ENCODE measurements at places on chromosomes 6 and 20. TPM values are rescaled to one million over a fixed set of nuclear protein-coding genes. Genes with fewer than 3 reads are reported as not detected.

GRCh38 chr6:44399991-44400390 is 12.5 kb downstream of the CDC5L start:
- DNase-seq, result no peak

DNA sequence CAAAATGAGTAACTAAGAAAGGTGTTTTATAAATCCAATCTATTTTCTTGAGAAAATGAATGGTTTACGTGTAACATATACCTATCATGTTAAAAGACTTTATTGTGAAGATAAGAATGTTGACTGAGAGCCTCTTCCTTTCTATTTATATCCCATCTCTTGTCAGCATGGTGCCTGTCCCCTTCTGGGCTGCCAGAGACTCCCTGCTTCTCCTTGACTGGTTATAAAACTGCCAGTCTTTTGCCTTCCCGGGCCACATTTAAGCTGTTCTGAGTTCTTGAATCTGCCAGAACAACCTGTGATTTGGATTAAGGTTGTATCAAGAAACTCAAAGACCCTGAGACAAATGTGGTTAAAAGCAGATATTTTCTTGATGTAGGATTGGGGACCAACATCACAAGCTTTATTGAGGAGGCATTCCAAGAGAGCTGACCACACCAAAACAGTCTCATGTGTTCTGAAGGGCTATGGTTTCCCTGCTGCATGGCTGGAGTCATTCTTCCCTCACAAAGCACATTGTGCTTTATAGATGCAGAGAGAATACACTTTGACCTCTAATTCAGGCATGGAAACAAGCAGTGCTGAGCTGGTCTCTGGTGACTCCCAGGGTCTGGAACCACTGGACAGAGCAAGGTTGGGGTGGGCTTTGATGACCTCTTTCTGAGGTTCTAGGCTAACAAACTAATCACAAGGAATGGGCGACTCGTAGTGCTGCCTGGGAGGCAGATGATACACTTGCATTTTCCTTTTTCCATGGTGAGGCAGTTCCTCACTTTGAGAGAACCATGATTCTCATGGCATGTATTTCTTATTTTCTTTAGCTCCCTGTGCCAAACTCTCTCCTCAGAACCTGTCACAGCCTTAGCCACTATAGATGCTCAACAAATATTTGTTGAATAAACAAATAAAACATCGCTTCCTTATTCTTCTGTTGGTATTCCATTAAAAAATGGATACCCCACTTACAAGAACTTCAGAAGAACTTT is 205.0 kb upstream of the PREP start:
- no peak for DNase-seq

- DNase-seq, result no peak
These were observed 259.5 kb upstream of the JARID2 start for GRCh38 chr6:14986370-14986769.

- DNase-seq, result no peak
These were observed 598.8 kb upstream of the CDH4 start for GRCh38 chr20:60653111-60653845.

- DNase-seq, result no peak
These were observed 8.8 kb downstream of the GSTA2 start for GRCh38 chr6:52754443-52754842.

The BMP2 gene
- total RNA-seq, result 0.23 TPM

- DNase-seq, result no peak
These were observed 53.2 kb upstream of the NKX2-4 start for GRCh38 chr20:21450572-21450971.

DNA sequence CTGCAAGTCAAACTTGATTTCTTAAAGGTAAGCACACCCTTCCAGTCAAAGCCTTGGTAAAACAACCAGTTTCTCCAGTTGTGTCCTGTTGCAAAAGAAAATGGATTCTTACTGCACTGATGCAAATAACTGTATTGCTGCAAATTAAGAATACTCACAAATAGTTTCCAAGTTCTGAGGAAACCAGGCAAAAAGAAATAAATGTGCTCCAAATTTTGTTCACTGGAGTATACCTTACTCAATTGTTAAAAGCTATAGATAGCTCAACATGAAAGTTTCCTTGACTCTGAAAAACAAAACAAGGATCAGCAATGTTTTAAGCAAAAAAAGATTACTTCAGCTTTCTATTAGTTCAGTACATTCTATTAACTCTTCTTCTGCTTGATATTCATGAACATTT is 75.2 kb downstream of the SLC16A10 start:
- DNase-seq, result no peak

- no peak for DNase-seq
These were observed 99.1 kb downstream of the CENPW start for GRCh38 chr6:126439040-126439439.

DNA sequence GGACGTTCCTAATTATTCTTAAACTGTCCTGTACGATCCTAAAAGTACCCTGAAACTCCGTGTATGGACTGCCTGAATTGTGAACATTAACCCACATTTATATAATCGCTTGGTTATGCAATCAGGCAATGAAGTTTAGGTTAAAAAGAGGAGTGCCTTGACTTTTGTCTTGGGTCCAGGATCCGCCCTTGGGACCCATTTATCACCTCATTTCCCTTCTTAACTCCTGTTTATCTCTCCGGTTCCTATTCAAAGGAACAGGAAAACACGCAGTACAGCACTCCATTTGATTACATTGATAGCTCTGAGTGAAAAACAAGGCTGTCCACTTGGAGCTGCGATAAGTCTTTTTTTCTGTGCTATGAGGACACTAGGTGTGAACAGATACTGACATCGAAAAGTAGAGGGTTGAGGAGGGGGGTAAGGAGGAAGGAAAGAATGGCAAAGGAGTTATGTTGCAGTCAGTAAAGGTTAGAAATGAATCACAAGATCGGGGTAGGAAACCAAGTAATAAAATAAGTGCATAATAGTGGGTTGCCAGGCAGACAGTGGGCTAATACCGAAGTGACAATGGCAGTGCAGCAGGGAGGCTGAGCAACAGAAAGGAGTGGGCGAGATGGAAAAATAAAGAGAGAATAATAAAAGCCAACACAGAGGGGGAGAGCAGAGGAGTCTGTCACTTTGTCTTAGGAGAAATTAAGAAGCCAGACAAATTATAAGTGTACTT is 15.9 kb upstream of the PCK1 start:
- no peak for DNase-seq

GRCh38 chr6:115945812-115946211 is 114.9 kb downstream of the FRK start:
- no peak for DNase-seq

- no peak for DNase-seq
These were observed 73.2 kb downstream of the NCR2 start for GRCh38 chr6:41408576-41408975.

DNA sequence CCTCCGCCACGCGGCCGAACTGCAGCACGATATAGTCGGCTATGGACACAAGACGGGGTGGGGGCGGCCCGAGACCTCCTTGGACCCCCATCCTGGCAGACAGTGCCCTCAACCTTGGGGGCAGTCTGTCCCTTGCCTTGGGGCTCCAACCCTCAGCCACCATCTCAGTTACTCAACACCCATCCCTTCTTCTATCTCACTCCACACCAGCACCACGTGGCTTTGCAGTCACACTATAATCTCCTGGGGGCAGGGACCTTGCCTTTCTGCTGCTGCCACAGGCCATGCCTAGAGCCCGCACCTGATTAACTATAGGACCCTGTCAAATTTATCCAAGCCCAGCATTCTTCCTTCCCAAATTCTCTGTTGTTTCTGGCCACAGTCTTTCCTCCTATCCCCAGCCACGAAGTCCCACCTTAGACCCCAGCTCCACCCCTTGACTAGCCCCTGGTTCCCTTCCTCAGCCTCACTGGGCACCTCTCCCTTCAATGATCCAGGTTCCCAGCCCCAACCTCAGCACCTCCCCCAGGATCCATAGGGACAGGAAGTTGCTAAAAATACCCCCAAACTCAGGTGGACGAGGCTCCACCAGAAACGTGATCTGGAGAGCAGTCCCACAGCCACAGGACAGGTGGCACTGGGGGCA is 1.7 kb upstream of the TEAD3 start:
- no peak for DNase-seq

- no peak for DNase-seq
These were observed 256.7 kb downstream of the ATXN1 start for GRCh38 chr6:16504609-16505008.

DNA sequence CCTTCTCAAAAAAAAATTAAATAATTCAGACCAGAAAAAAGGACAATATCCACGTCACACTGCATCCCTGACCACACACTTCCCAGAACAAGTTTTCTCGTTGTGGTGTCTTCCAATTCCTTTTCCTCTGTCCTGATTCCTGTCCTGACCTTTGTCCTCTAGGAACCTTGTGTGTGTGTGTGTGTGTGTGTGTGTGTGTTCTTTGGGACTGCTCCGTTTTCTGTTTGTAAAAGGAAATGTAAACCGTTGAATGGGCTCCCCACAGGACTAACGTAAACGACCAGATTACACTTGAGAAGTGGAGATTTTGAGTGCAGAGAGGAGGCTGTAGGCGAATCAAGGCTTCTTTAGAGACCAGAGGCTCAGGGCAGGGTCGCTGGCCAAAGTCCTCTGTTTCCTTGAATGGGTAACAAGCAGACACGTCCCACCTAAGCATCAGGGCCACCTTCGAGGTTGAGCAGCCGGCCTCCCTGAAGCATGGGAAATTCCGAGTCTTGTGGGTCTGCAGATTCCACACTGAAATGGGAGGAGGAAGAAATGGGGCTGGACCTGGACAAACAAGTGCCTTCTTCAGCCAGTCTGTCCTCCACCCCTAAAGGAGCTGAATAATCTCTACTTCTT is 7.3 kb downstream of the ZBTB46 start:
- no peak for DNase-seq

DNA sequence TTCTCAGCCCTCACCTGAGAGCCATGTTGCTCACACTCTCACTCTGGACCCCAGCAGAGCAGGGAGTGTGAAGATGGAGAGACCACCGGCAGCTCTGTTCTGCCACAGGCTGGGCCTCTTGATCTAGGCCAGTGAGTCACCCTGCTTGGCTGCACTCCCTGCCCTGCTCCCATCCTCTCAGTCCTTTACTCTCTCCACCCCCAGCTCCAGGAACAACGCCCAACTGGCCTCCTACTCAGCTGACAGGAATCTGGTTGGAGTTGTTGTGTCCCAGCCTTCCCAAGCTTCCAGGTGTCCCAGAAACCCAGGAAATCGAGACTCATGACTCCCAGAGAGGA is at the start of gene PSORS1C1:
Gene PSORS1C1, plus strand, starts transcription at position 260 of the 338 bp plus-strand sequence. CDS start 14,833 bp downstream, outside the sequence.
- peak; percentile 72 for DNase-seq

GRCh38 chr6:14373648-14374437 is 256.3 kb downstream of the CD83 start:
- DNase-seq, result no peak

The GABRR1 gene
- not detected for total RNA-seq

The ADGRF5 gene
- total RNA-seq, result 0.18 TPM

The HAO1 gene
- total RNA-seq, result 0.13 TPM

GRCh38 chr20:14966203-14966602 is 628.8 kb upstream of the FLRT3 start:
- no peak for DNase-seq

- DNase-seq, result no peak
These were observed 13.8 kb downstream of the ITPR3 start for GRCh38 chr6:33634946-33635345.

- no peak for DNase-seq
These were observed 504.8 kb downstream of the MEI4 start for GRCh38 chr6:78157606-78158005.

- DNase-seq, result no peak
These were observed 33.2 kb upstream of the PHACTR3 start for GRCh38 chr20:59571151-59571550.

DNA sequence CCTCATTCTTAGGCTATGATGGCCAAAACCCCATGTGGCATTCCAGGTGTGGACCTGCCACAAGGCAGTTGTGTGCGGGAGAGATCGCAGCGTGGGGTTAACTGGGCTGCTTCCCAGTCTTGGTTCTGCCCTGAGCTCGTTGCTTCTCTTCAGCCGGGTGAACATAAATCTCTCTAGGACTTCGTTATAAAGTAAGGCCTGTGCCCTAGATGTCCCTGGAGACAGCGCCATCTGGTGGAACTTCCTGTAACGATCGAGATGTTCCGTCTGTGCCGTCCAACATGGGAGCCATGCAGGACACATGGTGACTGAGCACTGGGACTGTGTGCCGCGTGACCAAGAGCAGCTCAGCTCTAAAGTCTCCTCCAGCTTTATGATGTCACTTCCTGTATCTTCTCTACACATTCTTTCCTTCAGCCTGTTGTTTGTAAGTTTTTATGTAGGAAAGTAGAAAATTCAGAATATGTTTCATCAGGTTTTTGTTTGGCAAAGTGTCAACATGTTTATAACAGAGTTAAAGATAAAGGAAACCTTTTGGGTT is 26.8 kb upstream of the RPP40 start:
- DNase-seq, result peak; percentile 42

DNA sequence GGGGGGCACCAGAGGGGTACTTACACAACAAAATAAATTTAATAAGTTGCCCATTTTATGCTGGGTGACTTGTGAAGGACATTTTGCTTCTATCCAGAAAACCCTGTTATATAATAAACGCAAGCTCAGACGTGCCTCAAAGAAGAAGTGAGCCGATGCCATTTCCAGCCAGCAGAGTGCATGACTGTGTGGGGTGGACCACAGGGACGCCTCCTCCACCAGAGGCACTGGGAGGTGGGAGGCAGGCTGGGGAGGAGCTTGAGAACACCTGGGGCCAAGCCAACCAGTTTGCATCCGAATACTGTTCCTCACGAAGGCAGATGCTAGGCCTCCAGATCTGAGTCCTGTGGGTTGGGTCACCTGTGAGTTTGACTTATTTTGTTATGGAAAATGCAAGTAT is 363.8 kb downstream of the RNGTT start:
- DNase-seq, result no peak

The IER3 gene
- total RNA-seq, result 106 TPM

- no peak for DNase-seq
These were observed 82.0 kb downstream of the SLC35F1 start for GRCh38 chr6:117989086-117989485.

- DNase-seq, result no peak
These were observed 50.3 kb downstream of the FOXA2 start for GRCh38 chr20:22533823-22534751.

GRCh38 chr6:148457137-148457842 is 114.7 kb downstream of the SASH1 start:
- DNase-seq, result no peak

The AIF1 gene
- 0.44 TPM for total RNA-seq

The ZNF341 gene
- total RNA-seq, result 7.7 TPM

The GHRH gene
- total RNA-seq, result not detected

DNA sequence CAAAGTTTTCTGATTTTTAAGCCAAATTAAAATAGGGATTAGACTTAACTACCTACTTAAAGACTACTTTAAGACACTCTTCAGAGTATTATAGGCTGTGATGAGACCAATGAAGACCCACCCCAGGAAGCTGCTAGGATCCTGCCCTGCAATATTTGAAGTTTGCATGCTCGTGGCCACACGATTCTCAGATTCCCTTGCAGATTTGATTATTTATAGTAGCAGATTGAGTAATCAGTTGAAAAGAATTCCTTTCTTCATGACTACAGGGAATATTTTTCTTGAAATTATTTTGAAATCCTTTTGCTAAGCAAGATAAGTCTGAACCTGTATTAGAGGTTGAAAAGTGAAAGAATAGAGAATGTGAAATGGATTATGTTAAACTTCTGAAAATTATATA is 122.3 kb downstream of the B3GAT2 start:
- no peak for DNase-seq
